Stimulated activated CD8-positive, alpha-beta memory T cell treated with anti-CD3 and anti-CD28 coated beads, Interleukin-15, amount 100 ng/mL, for 4 hours (primary cell): ENCODE measurements at places on chromosomes 5 and 9.

GRCh38 chr9:27043176-27043575 lies 37.7 kb upstream of the LRRC19 start:
- DNase-seq = no peak

DNA sequence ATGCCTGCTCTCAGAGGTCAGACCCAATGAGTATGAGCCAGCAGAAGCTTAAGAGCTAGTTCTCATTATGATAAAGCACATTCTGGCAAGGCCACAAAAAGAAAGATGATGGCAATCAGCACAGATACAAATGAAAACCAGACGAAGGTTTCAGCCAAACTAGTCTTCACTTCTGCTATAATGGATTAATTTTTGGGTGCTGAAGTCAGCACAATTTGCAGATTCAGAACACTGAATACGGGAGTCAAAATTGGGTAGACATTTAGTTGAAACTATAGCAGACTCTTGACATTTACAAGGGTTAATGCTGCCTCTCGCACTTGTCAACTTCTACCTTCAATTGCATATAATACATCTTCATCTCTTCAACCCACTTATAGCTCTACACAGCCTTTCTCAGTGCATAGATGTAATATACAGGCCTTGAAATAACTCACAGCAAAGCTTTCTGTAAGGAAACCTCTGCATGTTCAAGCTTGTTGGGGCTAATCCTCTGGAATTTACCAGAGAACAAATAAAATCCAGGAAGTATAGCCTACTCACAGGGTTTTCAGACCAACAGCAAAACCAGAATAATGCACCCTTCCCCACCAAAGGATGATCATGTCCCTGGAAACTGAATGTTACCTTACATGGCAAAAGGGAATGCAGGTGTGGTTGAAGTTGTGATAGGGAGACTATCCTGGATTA lies 77.1 kb downstream of the BAAT start:
- DNase-seq = no peak

GRCh38 chr5:147177125-147177840 lies 57.5 kb upstream of the STK32A start:
- DNase-seq = no peak

GRCh38 chr5:80915716-80916115 lies 44.4 kb upstream of the RASGRF2 start:
- no peak for DNase-seq

- no peak for DNase-seq
Observed at GRCh38 chr5:38148021-38148625, 110.2 kb upstream of the EGFLAM start.

GRCh38 chr9:132201780-132202703 lies 40.2 kb downstream of the NTNG2 start:
- DNase-seq = no peak

DNA sequence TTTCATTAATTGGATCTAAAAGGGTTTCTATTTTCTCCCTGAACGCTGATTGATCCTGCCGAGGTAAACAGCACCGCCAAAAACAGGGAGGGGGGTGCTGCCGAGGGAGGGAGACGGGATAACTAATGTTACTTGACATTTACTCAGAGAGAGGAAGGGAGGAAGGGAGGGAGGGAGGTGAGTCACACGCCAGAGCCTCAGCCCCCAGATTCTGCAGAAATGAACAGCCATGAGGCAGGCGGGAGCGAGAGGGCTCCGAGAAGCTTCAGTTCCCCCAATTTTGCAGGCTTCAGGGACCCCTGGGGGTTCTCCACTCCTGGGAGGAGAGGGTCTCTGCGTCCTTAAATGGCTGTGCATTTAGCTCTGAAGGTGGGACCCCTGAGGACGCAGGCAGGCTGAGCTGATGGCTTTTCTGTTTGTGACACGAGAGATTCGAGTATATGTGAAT lies 59.1 kb upstream of the IER5L start:
- peak; percentile 38 for DNase-seq

GRCh38 chr9:96294159-96294545 lies 7.8 kb downstream of the HSD17B3 start:
- no peak for DNase-seq

DNA sequence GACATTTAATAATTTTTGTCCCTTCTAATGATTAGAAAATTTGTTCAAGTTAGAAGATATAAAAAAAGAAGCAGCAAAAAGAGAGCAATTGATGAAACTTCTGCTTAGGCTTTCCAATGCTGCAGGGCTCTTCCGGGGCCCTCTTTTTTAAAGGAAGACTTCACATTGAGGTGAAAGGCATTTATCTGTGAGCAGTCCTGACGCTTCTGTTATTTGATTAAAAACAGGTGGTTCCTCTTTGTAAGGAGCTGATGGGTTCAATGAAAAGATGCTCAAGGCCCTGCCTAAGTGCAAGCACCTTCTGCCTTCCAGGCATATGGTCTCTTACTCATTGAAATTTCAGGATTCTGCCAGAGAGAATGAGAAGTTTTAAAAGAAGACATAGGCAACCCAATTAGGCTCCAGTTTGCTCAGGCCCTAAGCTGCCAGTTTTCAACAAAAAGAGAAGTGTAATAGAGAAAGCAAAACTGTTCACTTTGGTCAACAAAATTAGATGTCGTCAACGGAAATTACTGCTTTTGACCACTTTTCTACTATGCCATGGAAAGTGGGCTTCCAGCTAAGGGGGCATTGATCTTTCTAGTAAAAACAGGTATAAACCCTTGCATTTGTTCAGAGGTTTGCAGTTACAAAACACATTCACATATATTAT lies 100.2 kb downstream of the INSYN2B start:
- DNase-seq = no peak
